Astrocyte of the hippocampus (primary cell): ENCODE measurements at places on chromosomes 7 and 10.

DNA sequence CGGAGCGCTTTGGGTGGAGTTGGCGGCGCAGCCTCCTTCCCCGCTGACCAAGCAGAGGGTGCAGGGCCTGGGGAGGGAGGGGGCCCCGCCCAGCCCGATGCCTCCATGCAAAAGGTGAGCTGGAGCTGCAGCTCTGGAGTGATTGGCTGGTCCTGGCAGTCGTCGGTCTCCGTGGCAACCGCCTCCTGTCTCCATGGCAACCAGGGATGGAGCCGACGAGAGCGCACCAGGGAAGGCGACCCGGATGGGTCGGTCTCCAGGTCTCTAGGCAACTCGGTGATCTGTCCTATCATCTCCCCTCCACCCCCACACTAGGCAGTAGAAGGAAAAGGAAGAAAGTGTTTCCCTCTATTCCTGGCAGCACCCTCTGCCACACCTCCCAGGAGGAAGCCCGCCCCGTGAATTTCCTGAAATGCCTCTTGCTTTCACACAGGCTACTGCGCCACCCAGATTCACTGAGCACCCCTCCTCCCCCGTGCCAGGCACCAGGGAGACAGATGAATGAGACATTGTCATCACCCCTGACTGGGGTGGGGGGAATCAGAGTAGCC is 647 bp upstream of the NACAD start:
- peak; percentile 87 for DNase-seq

GRCh38 chr7:106371629-106372028 is 86.8 kb upstream of the NAMPT start:
- DNase-seq, result no peak

DNA sequence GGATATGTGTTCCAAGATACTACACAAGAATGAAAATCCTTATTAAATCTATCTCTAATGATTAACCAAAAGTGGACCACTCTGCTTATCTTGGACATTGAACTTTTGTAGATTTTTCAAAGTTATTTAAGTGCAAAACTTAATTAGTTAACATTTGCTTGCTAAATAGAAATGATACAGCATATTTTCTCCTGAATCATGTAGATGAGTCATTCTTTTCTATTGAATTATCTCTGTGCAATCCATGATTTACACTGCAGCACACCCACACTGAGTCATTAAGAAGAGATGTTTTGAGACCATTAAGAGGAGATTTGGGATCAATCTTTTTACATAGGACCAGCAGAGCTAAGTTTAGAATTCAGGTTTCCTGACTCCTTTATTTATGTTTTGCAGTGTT is 6.6 kb upstream of the ABCC2 start:
- DNase-seq, result peak; percentile 59

- no peak for DNase-seq
Observed at GRCh38 chr10:71440506-71441035, 43.9 kb downstream of the CDH23 start.

DNA sequence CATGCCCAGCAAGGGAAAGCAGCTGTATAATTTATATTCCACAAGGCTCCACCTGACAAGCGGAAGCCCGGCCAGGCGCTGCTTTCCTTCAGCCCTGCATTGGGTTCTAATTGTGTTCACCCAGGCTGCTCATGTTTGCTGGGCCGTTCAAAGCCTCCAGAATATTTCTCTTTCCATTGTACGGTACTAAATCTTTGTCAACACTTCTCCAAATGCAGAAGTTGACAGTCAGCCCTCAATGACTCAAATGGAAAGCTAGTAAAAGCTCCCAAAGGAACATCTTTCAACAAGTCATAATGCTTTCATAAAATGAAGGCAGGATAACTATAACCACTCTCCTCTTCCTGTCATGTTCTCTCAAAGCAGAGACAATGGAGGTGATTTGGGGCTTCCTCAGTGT is 17.8 kb upstream of the CPXM2 start:
- DNase-seq, result no peak

GRCh38 chr10:110625951-110626855 is 17.9 kb upstream of the RBM20 start:
- DNase-seq, result no peak

DNA sequence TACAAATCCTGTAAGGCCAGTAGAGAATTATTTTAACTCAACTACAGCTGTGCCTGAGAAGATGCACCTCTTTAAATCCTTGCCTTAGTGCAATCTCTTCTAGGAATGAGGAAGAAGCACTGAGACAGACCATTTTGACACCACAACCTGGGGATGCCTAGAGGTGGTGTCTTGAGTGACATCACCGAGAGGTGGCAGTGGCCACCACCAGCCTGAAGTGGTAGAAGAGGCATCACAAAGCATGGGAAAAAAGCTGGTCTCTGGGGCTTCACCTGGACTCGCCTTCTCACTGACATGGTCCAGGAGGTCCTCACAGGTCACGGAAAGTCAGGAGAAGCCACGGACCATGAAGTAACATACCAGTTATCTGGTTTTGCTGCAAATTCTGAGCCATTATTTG is 99.2 kb upstream of the PDLIM1 start:
- DNase-seq, result no peak

- DNase-seq, result no peak
Observed at GRCh38 chr10:132626761-132627665, 89.4 kb downstream of the INPP5A start.

DNA sequence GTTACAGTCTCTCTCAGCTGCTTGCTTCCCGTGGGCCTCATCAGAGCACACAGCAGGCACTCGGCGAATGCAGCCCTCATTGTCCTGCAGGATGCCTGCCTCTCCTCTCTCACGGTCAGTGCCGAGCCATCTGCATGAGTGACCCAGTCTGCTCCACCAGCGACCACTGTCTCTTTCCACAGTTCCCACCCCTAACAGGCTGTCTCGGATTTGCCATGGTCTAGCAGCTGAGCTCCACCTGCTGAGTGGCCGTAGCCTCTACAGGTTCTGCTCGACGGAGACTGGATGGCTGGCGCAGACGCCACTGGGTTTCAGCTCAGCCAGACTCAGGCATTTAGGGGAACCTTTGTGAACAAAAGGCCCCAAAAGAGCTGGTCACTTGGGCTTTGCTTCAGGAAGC is 209.4 kb upstream of the FOXK1 start:
- no peak for DNase-seq

GRCh38 chr10:42754155-42755027 is 28.2 kb upstream of the BMS1 start:
- DNase-seq, result peak; percentile 54

- no peak for DNase-seq
Observed at GRCh38 chr10:122018491-122018890, 29.5 kb downstream of the TACC2 start.

GRCh38 chr10:70540089-70540788 is 61.7 kb downstream of the PALD1 start:
- peak; percentile 43 for DNase-seq

DNA sequence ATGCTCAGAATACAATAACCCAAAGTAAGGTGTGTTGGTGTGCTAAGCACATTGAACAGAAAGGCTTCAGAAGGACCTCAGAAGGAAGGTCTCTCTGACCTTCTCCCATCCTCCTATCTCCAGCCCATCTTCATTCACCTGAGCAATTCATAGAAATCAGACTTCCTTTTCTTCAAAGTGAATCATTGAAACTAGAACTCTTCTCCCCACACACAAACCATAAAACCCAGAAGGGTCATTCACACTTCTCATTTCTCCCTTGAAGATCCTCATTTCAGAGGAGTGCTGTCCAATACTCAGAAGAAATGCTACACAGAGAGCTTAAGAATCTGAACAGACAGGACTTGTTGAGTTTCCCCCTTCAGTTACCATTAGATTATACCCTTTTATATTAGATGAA is 89.5 kb downstream of the VWDE start:
- no peak for DNase-seq

DNA sequence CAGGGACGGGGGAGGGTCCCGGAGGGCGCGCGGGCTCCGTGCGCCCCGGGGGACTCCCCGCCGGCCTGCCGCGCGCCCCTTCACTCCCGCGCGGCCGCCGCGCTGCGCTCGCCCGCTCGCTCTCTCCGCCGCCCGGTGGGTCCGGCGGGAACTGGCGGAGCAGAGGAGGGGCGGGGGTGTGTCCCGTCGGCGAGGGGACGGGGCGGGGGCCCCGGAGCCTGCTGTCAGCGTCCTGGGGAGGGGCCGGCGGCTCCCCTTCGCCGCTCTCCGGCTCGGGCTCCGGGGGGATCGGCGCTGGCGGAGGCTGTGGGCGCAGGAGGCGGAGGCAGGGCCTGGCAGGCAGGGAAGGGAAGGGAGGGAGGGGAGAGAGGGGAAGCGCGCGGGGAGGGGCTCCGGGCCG is at the start of gene SH3PXD2A:
SH3PXD2A (minus strand) TSS at position 153 of the 400 bp plus-strand sequence. CDS start 310 bp downstream, outside the sequence.
- DNase-seq, result peak; percentile 76

- peak; percentile 54 for DNase-seq
Observed at GRCh38 chr10:7659560-7659959, 7.2 kb downstream of the ITIH5 start.

DNA sequence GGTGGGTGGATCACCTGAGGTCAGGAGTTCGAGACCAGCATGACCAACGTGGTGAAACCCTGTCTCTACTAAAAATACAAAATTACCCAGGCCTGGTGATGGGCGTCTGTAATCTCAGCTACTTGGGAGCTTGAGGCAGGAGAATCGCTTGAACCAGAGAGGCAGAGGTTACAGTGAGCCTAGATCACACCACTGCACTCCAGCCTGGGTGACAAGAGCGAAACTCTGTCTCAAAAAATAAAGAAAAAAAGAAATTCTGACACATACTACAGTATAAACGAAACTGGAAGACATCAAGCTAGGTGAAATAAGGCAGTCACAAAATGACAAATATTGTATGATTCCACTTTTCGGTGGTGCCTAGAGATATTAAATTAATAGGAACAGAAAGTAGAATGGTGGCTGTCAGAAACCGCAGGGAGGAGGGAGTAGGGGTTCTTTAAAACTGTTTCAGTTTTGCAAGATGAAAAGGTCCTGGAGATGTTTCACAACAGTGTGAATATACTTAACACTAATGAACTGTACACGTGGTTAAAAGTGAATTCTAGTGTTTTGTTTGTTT is 23.2 kb downstream of the PILRA start:
- DNase-seq, result no peak

GRCh38 chr7:26155531-26156375 is 3.8 kb downstream of the NFE2L3 start:
- peak; percentile 80 for DNase-seq

DNA sequence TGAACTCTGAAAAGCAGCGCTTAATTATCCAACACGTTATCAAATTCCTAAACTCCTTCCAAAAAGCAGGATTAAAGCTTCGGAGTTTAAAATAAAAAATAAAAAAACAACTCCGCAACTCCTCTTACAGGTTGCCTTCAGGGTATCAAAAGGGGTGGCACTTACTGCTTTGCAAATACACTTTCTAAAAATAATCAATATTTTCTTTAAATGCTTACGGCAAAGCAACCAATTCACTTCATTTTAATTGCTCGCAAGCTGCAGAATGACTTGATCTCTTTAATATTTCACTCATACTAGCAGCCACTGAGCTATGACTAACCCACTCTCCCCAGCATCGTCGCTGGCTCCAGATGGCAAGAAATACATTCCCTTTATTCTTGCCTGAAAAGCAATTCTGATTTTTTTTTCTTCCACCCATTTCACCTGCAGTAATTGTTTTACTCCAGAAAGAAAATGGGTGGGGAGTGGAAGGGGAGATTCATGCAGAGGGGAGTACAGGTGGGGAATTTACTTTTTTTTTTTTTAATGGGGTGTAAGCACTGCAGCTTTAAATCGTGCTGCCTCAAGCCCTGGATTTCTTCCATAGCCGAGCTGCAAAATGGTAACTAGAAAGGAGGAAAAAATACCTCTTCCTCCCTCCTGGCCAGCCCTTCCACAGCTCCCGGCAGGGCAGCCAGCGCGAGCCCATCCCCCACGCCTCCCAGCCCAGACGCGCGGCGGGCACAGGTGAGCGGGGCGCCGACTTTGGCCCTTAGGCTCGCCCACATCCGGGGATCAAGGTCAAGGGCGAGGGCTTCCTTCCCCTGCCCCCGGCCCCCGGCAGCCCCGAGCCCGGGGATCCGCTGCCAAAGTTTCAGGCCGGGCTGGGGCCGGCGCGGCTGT is 54.2 kb upstream of the FHIP2A start:
- peak; percentile 64 for DNase-seq

GRCh38 chr7:94440451-94441039 is 45.9 kb downstream of the COL1A2 start:
- DNase-seq, result peak; percentile 74

GRCh38 chr7:90717296-90718060 is 121.4 kb downstream of the CDK14 start:
- peak; percentile 29 for DNase-seq

DNA sequence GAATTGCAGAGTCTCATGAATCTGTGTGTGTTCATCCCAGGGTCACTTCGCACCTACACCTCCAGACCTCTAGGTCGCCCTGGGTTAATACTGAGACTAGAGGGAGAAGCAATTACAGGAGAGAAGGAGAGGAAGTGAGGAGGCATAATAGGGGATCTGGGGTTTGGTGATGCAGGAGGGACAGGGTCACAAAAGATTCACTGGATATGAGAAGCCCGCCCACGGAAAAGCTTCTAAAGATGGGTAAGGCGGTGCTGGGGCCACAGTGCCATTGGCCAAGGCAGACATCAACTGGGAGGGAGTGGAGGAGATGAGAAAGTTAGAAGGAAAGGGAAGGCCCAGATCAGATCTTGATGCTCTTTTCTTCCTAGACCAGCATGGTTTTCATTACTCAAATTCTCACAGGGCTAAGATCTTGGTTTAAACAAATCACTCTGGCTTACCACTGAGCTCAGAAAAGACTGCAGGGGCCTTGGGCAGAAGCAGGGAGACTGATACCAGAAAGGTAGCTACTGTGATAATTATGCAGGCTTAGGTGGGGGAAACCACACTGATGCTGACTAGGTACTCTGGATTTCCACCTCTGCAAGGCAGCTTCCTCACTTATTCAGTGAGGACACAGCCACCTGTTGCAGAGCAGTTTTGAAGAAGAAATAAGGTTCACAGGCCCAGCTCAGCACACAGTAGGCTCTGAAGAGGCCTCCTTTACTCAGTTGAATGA is 17.4 kb upstream of the ZNF273 start:
- DNase-seq, result no peak

DNA sequence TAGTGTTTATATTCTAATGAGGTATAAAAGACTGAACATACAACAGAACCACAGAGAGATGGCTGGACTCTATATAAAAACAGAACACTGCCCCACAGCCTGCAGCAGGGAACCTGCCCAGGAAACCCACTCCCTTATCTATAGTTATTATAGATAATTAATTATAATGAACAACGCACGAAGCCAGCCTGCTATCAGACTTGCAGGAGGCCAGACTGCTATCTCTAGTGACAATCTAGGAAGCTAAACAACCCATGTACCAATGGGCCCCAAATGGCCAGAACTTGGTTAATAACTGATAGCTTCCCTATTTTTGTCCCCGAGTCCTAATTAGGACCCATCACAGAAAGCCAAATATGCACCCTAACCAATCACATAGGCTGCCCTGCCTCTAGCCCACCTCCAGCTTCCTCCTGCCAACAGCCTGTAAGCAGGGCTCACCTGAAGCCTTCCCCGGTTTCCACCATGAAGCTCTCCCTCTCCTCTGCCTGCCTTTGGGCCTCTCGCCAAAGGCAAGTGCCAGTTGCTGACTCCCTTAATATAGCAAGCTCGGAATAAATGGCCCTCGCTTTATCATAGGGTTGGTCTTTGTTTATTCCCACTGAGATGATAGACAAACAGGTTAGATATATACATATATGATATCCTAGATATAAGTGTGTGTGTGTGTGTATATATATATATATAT is 74.5 kb downstream of the SYPL1 start:
- DNase-seq, result no peak

GRCh38 chr7:121456785-121457359 is 60.8 kb upstream of the FAM3C start:
- peak; percentile 35 for DNase-seq
